ENCODE measurements at places on chromosomes 16 and 17.

DNA sequence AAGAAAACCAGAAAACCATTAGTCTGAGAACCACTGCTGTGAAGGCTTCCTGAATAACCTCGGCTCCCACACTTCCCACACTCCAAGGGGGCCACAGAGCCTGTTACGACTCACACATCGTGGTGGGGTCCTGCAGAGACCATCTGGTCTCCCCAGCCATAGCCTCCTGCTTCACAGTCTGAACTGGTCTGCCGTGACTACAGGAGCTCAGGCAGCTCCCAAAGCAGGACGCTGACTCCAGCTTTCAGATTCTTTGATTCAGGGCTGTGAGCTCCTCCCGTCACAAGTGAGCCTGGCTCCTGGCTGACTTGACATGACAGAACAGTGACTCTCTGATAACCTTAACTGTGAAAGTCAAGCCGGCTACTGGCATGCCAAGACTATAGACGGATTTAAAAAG is 37.8 kb downstream of the CYB5D2 start:
- DNase-seq = peak; percentile 27

DNA sequence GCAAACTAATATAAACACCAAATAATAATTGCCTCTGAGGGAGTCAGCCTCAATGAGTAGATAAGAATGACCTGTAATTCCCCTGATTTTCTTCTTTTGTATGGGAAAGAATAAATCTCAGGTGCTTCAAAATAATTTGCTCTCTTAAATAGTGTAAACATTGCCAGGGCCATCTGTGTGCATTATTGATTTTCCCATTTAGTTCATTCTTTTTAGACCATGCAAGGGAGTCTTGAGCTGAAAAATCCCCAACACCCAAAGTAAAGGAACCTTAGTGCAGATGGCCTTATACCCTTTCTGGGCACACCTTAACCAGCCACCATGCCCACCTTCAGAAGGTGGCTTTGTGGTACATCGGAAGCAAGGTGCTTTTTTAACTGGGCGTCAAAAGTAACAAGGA is 267.2 kb downstream of the TMEM114 start:
- DNase-seq = no peak

- DNase-seq = no peak
Measured at GRCh38 chr16:89863741-89864526, 9.5 kb upstream of the TCF25 start.

- DNase-seq = no peak
Measured at GRCh38 chr17:36600465-36600864, 918 bp upstream of the MRM1 start.

DNA sequence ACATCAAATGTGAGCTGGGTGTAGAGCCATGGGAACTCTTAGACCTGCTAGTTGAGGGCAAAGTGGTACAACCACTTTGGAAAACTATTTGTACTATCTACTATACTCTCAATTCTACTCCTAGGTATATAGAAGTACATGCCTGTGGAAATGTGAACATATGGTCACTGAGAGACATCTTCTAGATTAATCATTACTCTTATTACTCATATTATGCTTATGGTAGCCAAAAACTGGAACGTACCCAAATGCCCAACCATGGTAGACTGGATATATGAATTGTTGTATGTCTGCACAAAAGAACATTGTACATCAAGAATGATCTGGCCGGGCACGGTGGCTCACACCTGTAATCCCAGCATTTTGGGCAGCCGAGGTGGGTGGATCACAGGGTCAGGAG is 2.7 kb downstream of the WDR45B start:
- DNase-seq = no peak

DNA sequence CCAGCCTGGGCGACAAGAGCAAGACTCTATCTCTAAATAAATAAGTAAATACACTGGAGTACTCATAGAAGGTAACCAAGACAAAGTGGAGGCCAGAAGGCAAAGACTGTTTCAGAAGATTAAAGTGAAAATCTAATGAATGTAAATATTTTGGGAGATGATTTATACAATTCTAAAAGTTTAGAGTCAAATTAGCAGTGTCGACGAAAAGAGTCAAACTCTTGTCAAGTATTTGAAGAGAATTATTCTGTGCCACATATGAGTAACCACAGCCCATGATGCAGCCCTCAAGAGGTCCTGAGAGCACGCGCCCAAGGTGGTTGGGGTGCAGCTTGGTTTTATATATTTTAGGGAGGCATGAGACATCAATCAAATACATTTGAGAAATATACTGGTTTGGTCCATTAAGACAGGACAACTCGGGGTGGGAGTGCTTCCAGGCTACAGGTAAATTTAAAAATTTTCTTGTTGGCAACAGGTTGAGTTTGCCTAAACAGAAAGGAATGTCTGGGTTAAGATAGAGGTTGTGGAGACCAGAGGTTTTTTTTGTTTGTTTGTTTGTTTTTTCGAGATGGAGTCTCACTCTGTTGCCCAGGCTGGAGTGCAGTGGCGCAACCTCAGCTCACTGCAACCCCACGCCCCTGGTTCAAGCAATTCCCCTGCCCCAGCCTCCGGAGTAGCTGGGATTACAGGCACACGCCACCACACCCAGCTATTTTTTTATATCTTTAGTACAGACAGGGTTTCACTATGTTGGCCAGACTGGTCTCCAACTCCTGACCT is 3.5 kb downstream of the CFDP1 start:
- DNase-seq = no peak

- DNase-seq = no peak
Measured at GRCh38 chr16:20359997-20360396, 7.5 kb upstream of the UMOD start.

DNA sequence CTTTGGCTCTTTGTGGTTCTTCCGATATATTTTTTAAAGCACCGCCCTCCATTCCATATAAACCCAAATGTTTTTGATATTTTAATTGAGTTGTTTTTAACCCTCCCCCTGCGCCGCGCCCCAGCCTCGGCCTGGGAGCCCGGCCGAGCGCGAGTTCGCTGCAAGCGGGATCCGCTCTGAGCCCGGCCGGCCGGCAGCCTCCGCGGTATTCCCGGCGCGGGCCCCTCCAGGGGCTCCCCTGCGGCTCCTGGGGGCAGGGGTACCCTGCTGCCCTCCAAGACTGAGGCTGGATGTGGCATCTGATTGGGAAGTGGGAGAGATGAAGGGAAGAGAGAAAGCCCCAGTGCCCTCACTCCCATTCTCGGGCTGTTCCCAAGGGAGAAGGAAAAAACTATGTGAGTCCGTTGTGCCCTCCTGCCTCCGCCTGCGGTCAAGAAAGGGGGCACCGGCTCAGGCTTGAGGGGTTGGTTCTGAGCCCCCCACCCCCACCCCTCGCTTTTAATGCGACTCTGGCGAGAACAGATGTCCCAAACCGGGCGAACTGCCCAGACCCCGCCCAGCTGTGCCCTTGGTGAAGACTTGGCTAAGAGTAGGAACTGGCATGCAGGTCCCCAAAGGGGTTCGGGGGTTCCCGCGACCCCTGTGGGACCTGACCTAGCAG is 8.6 kb downstream of the NEUROD2 start:
- no peak for DNase-seq

- peak; percentile 88 for DNase-seq
Measured at GRCh38 chr16:10979717-10980601, 35.6 kb downstream of the CLEC16A start.

DNA sequence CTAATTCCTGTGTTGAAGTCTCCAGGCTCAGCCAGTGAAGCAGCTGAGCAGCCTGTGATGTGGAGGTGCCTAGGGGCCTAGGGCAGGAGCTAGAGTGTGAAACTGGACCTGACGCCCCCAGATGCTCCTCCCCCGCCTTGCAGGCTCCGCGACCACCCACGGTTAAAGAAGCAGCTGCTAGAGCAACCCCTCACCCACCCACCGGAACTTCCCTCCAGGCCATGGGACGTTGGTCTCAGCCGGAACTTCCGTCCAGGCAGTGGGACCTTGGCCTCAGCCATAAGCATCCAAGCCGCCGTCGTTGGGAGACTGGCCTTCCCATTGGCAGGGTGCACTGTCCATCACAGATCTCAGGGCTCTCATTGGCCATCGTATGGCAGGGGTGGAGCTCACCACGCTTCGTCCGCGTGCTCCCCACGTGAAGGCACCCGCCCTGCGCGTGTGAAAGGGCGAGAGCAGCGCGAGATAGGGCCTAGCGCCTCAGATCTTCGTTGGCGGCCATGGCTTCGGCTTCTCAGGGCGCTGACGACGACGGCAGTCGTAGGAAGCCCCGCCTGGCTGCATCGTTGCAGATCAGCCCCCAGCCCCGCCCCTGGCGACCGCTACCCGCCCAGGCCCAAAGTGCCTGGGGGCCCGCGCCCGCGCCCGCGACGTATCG is at the start of gene ADAD2:
Gene ADAD2, plus strand, starts transcription at position 427 of the 658 bp plus-strand sequence. Its CDS starts 74 bp downstream, at position 501.
- no peak for DNase-seq

- DNase-seq = no peak
Measured at GRCh38 chr17:81582749-81583148, 30.6 kb upstream of the FAAP100 start.

DNA sequence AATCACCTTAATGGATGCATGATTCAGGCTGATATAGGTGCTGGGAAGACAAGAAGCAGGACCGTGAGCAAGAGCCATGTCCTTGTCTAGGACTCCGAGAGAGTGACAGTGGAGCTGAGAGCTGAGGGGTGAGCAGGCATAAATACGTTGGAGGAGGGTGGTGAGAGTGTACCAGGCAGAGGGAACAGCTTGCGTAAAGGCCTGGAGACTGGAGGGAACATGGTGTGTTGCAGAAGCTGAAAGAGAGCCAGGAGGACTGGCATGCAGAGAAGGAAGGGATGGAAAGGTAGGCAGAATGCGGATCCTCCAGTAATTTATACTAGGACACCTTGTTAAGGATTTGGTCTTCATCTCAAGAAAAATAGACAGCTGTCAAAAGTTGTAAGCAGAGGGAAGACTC is 653.2 kb downstream of the HS3ST4 start:
- no peak for DNase-seq

DNA sequence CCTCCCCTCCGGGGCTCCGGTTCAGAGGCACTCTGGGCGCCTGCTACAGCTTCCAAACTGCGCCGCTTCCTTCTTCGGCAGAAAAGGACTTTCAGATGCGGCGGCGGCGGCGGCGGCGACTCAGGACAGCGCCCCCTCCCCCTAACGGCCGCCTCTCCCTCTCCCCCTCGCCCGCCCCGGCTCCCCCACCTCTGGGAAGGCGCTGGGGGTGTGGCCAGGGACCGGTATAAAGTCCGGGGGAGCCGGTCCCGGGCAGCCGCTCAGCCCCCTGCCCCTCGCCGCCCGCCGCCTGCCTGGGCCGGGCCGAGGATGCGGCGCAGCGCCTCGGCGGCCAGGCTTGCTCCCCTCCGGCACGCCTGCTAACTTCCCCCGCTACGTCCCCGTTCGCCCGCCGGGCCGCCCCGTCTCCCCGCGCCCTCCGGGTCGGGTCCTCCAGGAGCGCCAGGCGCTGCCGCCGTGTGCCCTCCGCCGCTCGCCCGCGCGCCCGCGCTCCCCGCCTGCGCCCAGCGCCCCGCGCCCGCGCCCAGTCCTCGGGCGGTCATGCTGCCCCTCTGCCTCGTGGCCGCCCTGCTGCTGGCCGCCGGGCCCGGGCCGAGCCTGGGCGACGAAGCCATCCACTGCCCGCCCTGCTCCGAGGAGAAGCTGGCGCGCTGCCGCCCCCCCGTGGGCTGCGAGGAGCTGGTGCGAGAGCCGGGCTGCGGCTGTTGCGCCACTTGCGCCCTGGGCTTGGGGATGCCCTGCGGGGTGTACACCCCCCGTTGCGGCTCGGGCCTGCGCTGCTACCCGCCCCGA is at the start of gene IGFBP4:
Gene IGFBP4, plus strand, starts transcription at position 255 of the 792 bp plus-strand sequence. Its CDS starts 286 bp downstream, at position 541.
- DNase-seq = peak; percentile 94

DNA sequence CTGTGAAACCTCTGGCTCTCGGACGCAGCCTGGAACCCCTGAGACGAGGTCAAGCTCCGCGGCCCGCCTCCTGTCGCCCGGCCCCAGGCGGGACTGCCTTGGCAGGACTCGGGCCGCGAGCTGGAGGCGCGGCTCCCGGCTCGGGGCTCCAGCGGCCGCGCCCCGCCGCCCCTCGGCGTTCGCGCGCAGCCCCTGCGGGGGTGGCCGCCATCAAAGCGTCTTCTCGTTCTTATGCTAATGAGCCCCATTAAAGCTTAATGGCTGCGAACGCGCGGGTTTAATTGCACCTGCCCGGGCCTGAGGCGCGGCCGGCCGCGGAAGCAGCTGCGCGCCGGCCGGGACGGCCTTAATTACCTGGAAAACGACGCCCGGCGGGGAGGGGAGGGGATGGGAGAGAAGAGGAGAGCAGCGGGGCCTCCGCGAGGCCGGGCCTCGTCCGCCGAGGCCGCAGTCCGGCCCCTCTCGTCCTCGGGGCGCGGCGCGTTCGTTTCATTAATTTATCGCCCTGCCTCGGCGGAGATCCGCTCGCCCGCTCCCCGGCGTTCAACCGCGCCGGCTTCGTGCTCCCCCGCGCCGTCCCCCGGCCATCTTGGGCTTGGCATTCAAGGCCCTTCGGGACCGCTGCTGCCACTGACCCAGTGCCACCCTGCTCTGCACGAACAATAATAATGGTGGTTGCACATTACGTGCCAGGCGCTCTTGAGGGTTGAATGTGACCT is 19.2 kb downstream of the RAI1 start:
- no peak for DNase-seq

- DNase-seq = no peak
Measured at GRCh38 chr16:1457489-1458245, 13.3 kb upstream of the CCDC154 start.

DNA sequence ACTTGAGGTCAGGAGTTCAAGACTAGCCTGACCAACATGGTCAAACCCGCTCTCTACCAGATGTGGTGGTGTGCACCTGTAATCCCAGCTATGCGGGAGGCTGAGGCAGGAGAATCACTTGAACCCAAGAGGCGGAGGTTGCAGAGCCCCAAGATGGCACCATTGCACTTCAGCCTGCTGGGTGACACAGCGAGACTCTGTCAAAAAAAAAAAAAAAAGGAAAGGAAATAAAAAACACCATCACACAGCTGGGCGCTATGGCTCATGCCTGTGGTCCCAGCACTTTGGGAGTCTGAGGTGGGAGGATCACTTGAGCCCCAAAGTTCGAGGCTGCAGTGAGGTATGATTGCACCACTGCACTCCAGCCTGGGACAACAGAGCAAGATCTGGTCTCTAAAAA is 13.3 kb upstream of the SBK1 start:
- DNase-seq = no peak

- no peak for DNase-seq
Measured at GRCh38 chr16:19228052-19228451, 57.5 kb upstream of the CLEC19A start.

DNA sequence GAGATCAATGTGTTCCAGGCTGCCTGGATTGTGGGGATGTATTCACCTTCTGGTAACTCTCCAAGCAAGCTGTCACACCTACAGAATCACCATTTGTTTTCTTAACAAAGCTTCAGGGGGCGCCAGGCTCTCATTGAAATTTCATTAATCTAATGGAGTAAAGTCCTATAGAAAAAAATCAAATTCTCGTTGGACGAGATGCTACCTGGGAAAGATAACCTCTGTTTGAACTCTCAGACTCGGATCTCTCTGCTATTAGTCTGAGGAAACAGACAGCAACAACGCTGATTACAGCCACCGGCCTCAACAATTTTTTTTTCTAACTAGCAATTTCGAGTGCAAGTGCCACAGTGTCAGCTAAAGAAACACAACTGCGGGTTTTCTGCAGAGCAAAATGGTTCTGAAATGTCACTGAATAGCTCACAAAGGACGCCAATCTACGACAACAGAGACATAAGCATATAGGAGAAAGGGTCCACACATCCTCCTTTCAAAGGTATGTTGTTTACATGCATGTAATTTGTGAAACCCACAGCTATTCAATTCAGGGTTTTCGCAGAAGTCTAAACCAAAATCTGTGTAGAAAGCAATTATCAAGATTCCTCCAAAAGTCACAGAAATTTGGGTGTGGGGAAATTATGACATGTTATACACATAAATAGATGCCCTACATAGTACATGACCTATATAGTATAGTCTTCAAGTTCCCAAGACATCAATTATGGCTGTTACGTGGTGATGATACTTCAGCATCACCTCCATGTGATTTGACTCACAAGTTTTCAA is 135.8 kb downstream of the SKAP1 start:
- DNase-seq = no peak
